Effector memory CD8-positive, alpha-beta T cell (primary cell): ENCODE measurements at places on chromosomes 12 and 14.

GRCh38 chr14:24430682-24431568, 1.2 kb downstream of the KHNYN start:
- H3K4me1 ChIP-seq, result peaks cover 37% of the 10 kb centered on the region
- peak overlapping the region; percentile 86 for H3K4me3 ChIP-seq
- H3K27ac ChIP-seq, result peak overlapping the region; percentile 97
- H3K36me3 ChIP-seq, result peaks cover 55% of the 10 kb centered on the region

DNA sequence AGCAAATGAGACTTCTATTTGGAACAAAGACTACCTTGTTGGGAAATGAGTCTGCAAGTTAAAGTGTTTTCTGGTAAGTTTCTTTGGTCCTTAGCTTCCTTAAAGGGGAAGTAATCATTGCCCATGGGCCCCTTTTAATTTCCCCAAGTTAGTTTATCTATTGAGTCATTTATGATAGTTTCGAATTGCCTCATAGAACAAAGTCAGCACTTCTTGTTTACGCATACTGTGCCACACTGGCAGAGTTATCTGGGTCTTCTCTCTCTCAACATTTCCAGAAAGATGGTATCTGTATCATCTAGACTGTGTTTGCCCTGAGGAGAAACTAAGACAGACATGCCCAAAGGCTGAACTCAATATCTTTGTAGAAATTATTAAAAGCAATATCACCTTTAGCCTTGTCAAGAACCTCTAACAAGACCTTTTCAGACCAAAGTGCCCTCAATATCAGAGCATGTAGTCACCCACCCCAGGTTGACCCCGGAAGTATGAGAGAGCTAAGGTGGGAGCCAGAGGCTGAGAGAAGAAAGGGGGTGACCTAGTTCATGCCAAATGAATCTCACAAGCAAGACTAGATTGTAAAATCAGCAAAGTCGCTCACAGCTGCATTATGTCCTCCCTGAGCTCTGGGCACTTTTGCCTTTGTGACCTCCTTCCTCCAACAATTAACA, 40.0 kb downstream of the GPR65 start:
- H3K27ac ChIP-seq, result no peak overlapping the region
- H3K36me3 ChIP-seq, result no peaks in the 10 kb centered on the region
- no peak for DNase-seq
- no peaks in the 10 kb centered on the region for H3K27me3 ChIP-seq
- H3K4me3 ChIP-seq, result no peak overlapping the region

GRCh38 chr12:80044694-80045046, 54.7 kb upstream of the OTOGL start:
- no peaks in the 10 kb centered on the region for H3K36me3 ChIP-seq
- no peak for DNase-seq
- no peak overlapping the region for H3K27ac ChIP-seq
- no peak overlapping the region for H3K4me3 ChIP-seq
- H3K4me1 ChIP-seq, result no peaks in the 10 kb centered on the region
- H3K27me3 ChIP-seq, result peaks cover 9% of the 10 kb centered on the region

GRCh38 chr14:35338731-35339405, 46.7 kb downstream of the PSMA6 start:
- H3K27ac ChIP-seq, result no peak overlapping the region
- peaks cover 7% of the 10 kb centered on the region for H3K4me1 ChIP-seq
- no peak overlapping the region for H3K4me3 ChIP-seq
- no peak for DNase-seq
- no peaks in the 10 kb centered on the region for H3K27me3 ChIP-seq

DNA sequence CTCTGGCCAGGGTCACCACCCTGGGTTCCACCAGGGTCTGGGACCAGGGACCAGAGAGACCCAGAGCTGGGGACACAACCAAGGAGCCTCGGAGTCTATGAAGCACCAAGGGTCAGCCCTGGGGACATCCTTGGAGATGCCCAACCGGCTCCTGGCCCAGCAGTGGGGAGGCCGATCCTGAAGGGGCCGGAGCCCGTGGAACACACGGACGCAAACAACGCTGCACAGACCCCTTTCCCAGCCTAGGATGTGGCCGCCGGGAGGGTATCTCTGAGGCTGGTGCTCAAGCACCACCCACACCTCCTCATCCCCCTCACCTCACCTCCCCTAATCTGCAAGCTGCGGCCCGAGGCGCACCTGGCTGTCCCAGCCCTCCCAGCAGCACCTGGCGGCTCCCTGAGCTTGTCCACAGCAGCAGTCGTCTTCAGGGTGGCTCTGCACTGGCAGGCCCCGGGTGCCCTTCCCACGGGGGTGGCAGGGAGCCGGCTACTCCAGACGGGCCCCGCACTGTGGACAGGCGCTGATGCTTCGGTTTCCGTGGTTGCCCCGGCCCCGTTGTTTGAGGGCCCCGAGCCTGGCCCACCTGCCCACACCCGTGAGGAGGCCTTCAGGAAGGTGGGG, 146.8 kb upstream of the C14orf180 start:
- no peaks in the 10 kb centered on the region for H3K4me1 ChIP-seq
- H3K27me3 ChIP-seq, result peaks cover 10% of the 10 kb centered on the region
- H3K27ac ChIP-seq, result no peak overlapping the region
- H3K36me3 ChIP-seq, result no peaks in the 10 kb centered on the region
- no peak overlapping the region for H3K4me3 ChIP-seq

- no peak overlapping the region for H3K4me3 ChIP-seq
- no peaks in the 10 kb centered on the region for H3K36me3 ChIP-seq
- no peaks in the 10 kb centered on the region for H3K4me1 ChIP-seq
- no peak overlapping the region for H3K27ac ChIP-seq
- H3K27me3 ChIP-seq, result peaks cover 12% of the 10 kb centered on the region
These were observed 18.3 kb downstream of the SLC17A8 start for GRCh38 chr12:100375038-100375735.
